ENCODE measurements at places on chromosomes 1 and 21. TPM values are rescaled to one million over a fixed set of nuclear protein-coding genes. Genes with fewer than 3 reads are reported as not detected.
A peak's percentile ranks its signal among the peaks of the same experiment; 100 is the strongest.

The SV2A gene
- total RNA-seq = 7.8 TPM

The UBE4B gene
- total RNA-seq = 31.8 TPM

The IQGAP3 gene
- total RNA-seq = 14.9 TPM

The FAM110D gene
- total RNA-seq = not detected

The F13B gene
- not detected for total RNA-seq

The CNTN2 gene
- total RNA-seq = not detected

The RPE65 gene
- not detected for total RNA-seq

The OR2T11 gene
- not detected for total RNA-seq

The UBXN10 gene
- 0.63 TPM for total RNA-seq

DNA sequence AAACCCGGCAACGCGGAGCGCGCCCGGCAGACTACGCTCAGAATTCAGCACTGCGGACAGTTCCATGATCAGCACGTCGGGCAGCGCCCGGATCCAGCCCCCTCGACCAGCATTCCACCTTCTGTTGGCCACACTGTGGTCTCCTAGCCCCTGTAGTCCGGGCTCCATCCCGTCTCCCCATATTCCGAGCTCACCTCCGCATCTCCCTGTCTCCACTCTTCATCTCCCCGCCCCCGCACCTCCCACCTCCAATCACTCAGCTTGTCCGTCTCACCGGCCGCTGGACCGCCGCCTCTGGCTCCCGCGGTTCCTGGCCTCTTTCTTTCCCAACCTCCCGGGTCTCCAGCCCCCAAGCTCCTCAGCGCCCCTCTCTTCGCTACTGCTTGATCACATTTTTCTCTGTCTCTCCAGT lies 500 bp downstream of the EPHA10 start:
- peak; percentile 78 for DNase-seq
- no peak overlapping the region for H3K4me3 ChIP-seq
- peaks cover 62% of the 10 kb centered on the region for H3K27me3 ChIP-seq

GRCh38 chr21:44609193-44609592 lies 2.7 kb upstream of the KRTAP10-8 start:
- peaks cover 4% of the 10 kb centered on the region for H3K27me3 ChIP-seq
- H3K4me3 ChIP-seq = no peak overlapping the region
- H3K4me1 ChIP-seq = no peaks in the 10 kb centered on the region

GRCh38 chr1:100441651-100442050 lies 89.3 kb downstream of the CDC14A start:
- no peak overlapping the region for H3K4me3 ChIP-seq
- peak; percentile 37 for DNase-seq
- H3K27me3 ChIP-seq = no peaks in the 10 kb centered on the region
- peak overlapping the region; percentile 51 for H3K27ac ChIP-seq

- peaks cover 2% of the 10 kb centered on the region for H3K36me3 ChIP-seq
- H3K27me3 ChIP-seq = no peaks in the 10 kb centered on the region
- H3K4me1 ChIP-seq = peaks cover 6% of the 10 kb centered on the region
- DNase-seq = no peak
- no peak overlapping the region for H3K4me3 ChIP-seq
These were observed 11.5 kb downstream of the PFKFB2 start for GRCh38 chr1:207064561-207064960.

DNA sequence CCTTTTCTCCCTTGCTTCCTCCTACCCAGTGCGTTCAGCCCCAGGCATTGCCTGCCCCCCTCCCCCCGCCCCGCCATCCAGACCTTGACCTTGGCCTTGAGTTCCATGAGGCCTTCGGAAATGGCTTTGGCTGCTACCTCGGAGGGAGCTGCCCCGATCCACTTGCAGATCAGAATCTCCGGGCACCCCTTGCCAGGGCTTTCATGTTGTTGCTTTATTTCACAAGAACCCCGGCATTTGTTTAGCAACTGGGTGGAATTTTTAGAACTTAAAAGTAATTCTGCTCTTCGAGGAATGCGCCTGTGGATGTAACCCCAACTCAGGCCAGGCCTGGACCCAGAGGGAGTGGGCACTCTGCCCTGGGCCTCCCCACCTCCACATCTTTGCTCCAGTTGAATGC lies 154.1 kb upstream of the TMEM51 start:
- H3K27ac ChIP-seq = no peak overlapping the region
- H3K4me3 ChIP-seq = no peak overlapping the region
- no peaks in the 10 kb centered on the region for H3K27me3 ChIP-seq
- DNase-seq = no peak
- H3K4me1 ChIP-seq = no peaks in the 10 kb centered on the region

GRCh38 chr1:12047120-12047876 lies 15.8 kb upstream of the TNFRSF8 start:
- no peaks in the 10 kb centered on the region for H3K36me3 ChIP-seq
- H3K4me3 ChIP-seq = no peak overlapping the region
- peak; percentile 86 for DNase-seq
- peaks cover 6% of the 10 kb centered on the region for H3K27me3 ChIP-seq
- no peak overlapping the region for H3K27ac ChIP-seq

DNA sequence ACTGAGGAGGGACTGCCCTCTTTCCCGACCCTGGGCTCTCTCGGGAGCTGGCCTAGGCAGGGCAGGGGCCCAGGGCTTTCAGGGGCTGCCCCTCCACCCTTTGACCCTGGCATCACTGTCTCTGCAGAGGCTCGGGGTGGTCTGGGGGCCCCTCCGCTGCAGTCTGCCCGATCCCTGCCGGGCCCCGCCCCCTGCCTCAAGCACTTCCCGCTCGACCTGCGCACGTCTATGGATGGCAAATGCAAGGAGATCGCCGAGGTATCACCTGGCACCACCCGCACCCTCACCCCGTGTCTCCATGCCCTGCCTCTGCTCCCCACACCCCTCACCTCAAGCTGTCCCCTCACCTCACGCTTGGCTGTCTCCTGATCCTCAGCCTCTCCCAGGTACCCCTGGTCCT lies 5.5 kb downstream of the AMPD2 start:
- peaks cover 34% of the 10 kb centered on the region for H3K4me1 ChIP-seq
- DNase-seq = no peak
- no peak overlapping the region for H3K4me3 ChIP-seq
- H3K27ac ChIP-seq = no peak overlapping the region

- DNase-seq = no peak
- H3K4me1 ChIP-seq = no peaks in the 10 kb centered on the region
- H3K27me3 ChIP-seq = no peaks in the 10 kb centered on the region
- H3K4me3 ChIP-seq = no peak overlapping the region
These were observed 575.8 kb downstream of the NUF2 start for GRCh38 chr1:163897412-163898155.

GRCh38 chr21:39251326-39251725 lies 62.1 kb downstream of the BRWD1 start:
- H3K4me3 ChIP-seq = no peak overlapping the region
- H3K27me3 ChIP-seq = no peaks in the 10 kb centered on the region
- no peak overlapping the region for H3K27ac ChIP-seq
- H3K4me1 ChIP-seq = peaks cover 3% of the 10 kb centered on the region
- H3K36me3 ChIP-seq = peaks cover 18% of the 10 kb centered on the region
- DNase-seq = no peak

GRCh38 chr1:154780541-154780940 lies 89.5 kb downstream of the KCNN3 start:
- peaks cover 26% of the 10 kb centered on the region for H3K4me1 ChIP-seq
- no peak overlapping the region for H3K27ac ChIP-seq
- H3K27me3 ChIP-seq = no peaks in the 10 kb centered on the region
- H3K4me3 ChIP-seq = no peak overlapping the region
- no peak for DNase-seq

DNA sequence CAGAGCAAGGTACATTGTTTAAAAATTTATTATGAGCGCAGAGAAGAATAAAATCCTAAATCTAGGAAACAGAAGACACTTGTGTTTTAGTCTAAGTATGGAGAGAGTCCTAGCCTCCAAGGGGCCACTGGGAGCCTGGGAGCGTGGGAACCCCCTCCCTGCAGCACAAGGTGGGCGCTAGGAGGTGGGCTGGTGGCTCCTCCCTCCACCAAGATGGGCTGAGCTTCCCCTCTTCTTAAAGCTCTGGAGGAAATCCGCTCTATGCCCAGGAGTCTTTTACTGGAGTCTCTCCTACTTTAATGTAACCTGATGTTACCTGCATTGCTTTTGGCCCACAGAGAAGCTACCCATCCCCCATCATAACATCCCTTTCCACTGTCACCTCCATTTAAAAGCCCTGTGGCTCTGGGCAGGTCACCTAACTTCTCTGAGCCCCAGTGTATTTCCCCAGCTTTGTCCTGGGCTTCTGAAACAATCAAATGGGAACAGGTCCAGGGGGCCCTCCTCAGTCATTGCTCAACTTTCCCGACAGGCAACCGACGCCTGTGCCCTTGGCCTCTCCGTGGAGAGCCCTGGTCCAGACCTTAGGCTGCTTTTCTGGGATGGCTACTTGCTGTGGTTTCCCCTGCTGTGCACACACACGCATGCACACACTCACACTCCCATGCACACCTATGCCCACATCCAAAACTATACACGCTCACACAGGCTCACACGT lies 181.5 kb downstream of the NPHP4 start:
- H3K27ac ChIP-seq = no peak overlapping the region
- no peak for DNase-seq
- H3K4me3 ChIP-seq = no peak overlapping the region
- H3K36me3 ChIP-seq = no peaks in the 10 kb centered on the region

GRCh38 chr1:2240270-2241156 lies 12.4 kb downstream of the SKI start:
- H3K27ac ChIP-seq = peak overlapping the region; percentile 87
- peaks cover 31% of the 10 kb centered on the region for H3K36me3 ChIP-seq

- H3K4me1 ChIP-seq = no peaks in the 10 kb centered on the region
- H3K36me3 ChIP-seq = peaks cover 2% of the 10 kb centered on the region
- no peak overlapping the region for H3K27ac ChIP-seq
- no peak overlapping the region for H3K4me3 ChIP-seq
- no peaks in the 10 kb centered on the region for H3K27me3 ChIP-seq
These were observed 31.4 kb upstream of the DENND1B start for GRCh38 chr1:197806718-197807117.

- H3K27me3 ChIP-seq = no peaks in the 10 kb centered on the region
- DNase-seq = no peak
- no peaks in the 10 kb centered on the region for H3K4me1 ChIP-seq
- H3K27ac ChIP-seq = no peak overlapping the region
These were observed 37.6 kb downstream of the NDUFS5 start for GRCh38 chr1:39063775-39064174.

DNA sequence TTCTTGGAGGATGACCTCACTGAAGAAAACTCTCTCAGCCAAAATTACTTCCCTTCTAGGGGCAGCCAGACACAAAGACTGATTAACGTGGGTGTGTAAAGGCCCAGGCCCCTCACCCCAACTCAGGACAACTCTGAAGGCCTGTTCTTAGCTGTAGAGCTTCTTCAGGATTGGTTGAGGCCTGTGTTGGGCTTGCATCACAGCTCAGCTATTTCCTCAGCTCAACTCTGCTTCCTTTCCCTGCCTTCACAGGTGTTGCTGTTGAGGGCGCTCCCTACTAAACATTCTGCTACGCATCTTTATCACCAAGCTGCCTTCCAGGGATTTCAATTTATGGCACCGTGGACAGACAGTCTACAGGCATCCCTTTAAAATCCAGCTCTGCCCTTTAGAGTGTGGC lies 36.8 kb downstream of the MAB21L3 start:
- no peak for DNase-seq
- H3K4me3 ChIP-seq = no peak overlapping the region

DNA sequence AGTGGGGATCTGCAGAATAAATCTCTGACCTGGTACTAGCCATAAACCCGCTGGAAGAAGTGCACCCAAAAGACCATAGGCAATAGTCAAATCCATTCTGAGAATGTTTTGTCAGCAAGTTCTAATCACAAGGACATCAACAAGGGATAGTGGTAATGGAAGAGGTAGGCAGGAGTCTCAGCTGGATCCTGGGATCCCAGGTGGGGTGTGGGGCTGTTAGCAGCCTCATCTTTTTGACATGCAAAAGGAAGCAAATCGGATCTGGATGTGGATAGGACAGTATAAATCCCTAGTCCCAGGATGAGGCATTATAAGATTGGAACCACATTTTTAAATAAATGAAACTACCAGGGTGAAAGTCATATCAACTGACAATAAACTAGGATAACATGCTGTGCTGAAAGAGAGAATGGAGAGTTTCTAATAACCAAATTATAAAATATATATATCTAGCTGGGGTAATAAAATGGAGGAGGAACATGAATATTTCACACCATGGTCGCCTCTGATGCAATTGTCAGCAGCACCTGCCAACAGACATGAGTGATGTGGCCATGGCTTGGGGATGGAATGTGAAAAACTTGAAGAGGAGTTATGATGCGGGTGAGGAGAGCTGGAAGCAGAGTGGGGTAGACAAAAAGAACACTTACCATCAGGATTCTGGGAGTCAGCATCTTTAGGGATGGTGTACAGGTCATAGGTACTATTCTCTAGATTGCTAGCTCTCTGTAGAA lies 23.7 kb upstream of the PEX19 start:
- no peak for DNase-seq
- no peak overlapping the region for H3K27ac ChIP-seq
- H3K27me3 ChIP-seq = no peaks in the 10 kb centered on the region
- no peaks in the 10 kb centered on the region for H3K4me1 ChIP-seq
- H3K36me3 ChIP-seq = peaks cover 52% of the 10 kb centered on the region

DNA sequence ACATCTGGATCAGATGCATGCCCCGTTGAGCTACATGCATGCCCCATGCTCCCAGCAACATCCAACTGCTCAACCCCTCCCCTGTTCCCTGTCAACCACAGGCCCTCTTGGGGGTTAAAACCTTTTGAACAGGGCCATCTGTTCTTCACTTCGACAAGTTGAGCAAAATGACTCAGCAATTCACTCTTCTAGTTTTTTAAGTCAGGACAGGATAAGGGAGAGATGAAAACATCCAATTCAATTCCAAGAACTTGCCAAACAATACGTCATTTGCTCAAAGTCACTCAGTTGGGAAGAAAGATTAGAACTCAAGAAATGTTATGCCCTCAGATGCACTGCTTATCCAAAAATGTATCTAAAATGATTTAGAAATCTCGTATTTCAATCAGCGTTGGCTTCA lies 46.1 kb upstream of the MTF2 start:
- H3K4me1 ChIP-seq = peaks cover 28% of the 10 kb centered on the region
- H3K27me3 ChIP-seq = no peaks in the 10 kb centered on the region
- H3K4me3 ChIP-seq = no peak overlapping the region
- no peaks in the 10 kb centered on the region for H3K36me3 ChIP-seq

GRCh38 chr1:12542138-12542465 lies 75.9 kb downstream of the DHRS3 start:
- H3K27ac ChIP-seq = no peak overlapping the region
- H3K4me3 ChIP-seq = no peak overlapping the region
- DNase-seq = no peak
- H3K27me3 ChIP-seq = peaks cover 3% of the 10 kb centered on the region
- peaks cover 5% of the 10 kb centered on the region for H3K36me3 ChIP-seq

Data from activated CD4-positive, alpha-beta T cell treated with anti-CD3 and anti-CD28 coated beads for 36 hours (primary cell).